ENCODE measurements at places on chromosomes 3 and 15. TPM values are rescaled to one million over a fixed set of nuclear protein-coding genes. Genes with fewer than 3 reads are reported as not detected.

GRCh38 chr3:159821110-159821509 lies 167.5 kb upstream of the IL12A start:
- no peak overlapping the region for H3K4me3 ChIP-seq
- no peaks in the 10 kb centered on the region for H3K4me1 ChIP-seq
- peaks cover 7% of the 10 kb centered on the region for H3K27me3 ChIP-seq
- no peak overlapping the region for H3K27ac ChIP-seq
- DNase-seq = no peak
- H3K36me3 ChIP-seq = no peaks in the 10 kb centered on the region

GRCh38 chr15:77021803-77022381 lies 27.0 kb downstream of the PSTPIP1 start:
- H3K27ac ChIP-seq = peak overlapping the region; percentile 100
- peak overlapping the region; percentile 97 for H3K4me3 ChIP-seq
- H3K4me1 ChIP-seq = peaks cover 77% of the 10 kb centered on the region
- DNase-seq = no peak

DNA sequence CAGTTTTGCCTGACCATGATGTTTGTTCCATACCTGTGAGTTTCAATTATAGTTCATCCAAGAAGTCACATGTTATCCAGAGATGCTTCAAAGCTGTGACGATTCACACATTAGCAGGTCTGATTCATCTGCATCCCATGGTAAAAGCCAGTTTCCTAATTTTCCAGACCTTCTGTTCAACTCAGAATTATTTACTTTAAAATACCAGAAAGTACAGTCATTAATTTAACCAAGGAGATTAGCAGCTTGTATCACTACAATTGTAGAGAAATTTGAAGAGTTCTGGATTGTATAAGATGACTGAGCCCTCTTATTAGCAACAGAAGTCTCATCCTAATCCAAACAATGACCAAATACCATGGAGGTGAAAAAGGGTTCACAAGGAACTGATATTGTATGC lies 76.1 kb upstream of the THBS1 start:
- no peak overlapping the region for H3K27ac ChIP-seq
- no peaks in the 10 kb centered on the region for H3K36me3 ChIP-seq
- no peak overlapping the region for H3K4me3 ChIP-seq
- peaks cover 3% of the 10 kb centered on the region for H3K4me1 ChIP-seq

DNA sequence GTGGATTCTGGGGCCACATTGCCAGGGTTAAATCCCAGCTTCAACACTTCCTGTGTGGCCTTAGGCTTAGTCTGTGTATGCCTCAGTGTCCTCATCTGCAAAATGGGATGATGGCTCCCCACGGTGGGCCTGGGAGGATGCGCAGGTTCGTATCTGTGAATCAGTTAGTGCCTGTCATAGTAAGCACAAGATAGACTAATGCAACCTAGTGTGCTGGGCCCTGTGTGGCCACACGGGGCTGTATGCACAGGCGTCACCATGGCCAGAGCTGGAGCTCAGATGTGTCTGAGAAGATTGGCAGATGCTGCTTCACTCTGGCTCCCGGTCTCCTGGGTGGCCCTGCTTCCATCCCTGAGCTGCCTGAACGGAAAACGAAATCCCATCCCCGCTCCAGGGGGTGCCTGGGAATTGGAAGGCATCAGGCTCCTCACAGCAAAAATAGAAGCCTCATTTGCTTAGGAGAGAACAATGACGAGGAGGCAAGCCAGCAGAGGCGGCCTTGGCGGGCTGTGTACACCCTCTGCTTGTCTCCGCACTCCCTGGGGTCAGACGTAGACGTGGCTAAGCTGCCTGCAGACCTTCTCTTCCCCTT lies 103.6 kb downstream of the APBA2 start:
- no peaks in the 10 kb centered on the region for H3K36me3 ChIP-seq
- H3K27ac ChIP-seq = peak overlapping the region; percentile 28
- peaks cover 54% of the 10 kb centered on the region for H3K4me1 ChIP-seq
- no peaks in the 10 kb centered on the region for H3K27me3 ChIP-seq

DNA sequence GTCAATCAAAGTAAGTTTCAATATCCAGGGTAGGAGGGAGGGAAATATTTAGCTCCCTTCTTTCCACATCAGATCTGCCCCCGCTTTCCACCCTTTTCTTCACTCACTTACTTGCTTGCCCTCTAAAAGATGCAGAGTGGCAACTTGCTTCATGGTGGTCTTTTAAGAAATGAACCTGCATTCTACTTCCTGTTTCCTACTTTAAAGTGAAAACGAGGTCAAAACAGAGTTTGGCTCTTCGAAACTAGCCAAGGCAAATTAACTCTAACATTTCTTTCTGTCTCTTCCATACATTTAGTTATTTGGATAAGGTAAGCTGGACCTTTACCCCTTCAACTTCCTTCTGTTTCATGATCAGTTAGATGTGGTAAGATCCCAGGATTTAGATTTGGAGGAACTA lies 34.2 kb upstream of the PEX5L start:
- no peak overlapping the region for H3K27ac ChIP-seq
- no peaks in the 10 kb centered on the region for H3K36me3 ChIP-seq
- no peak for DNase-seq
- no peaks in the 10 kb centered on the region for H3K4me1 ChIP-seq

DNA sequence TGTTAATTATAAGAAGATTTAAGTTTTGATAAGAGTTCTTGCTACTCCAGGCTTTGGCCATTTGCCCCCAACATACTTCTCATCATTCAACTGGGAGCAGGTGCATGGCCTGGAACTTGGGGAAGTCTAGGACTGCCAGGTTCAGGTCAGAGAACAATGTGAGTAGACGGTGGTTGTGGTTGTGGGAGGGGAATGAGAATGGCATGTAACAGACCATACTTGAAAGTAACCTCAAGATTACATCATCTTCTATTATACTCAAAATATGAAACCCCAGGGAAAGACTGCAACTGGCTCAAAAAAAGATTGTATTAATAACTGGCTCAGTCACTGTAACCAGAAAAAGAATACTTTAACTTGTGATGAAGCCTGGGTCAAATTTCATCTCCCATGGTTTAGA lies 364.9 kb upstream of the DPPA4 start:
- no peaks in the 10 kb centered on the region for H3K4me1 ChIP-seq
- no peaks in the 10 kb centered on the region for H3K36me3 ChIP-seq
- H3K4me3 ChIP-seq = no peak overlapping the region
- DNase-seq = no peak
- H3K27ac ChIP-seq = no peak overlapping the region

GRCh38 chr15:70459312-70459711 lies 304.0 kb downstream of the UACA start:
- H3K4me3 ChIP-seq = no peak overlapping the region
- no peak for DNase-seq
- H3K27me3 ChIP-seq = peaks cover 46% of the 10 kb centered on the region
- peak overlapping the region; percentile 75 for H3K27ac ChIP-seq

GRCh38 chr3:133937756-133938601 lies 42.3 kb upstream of the RAB6B start:
- no peaks in the 10 kb centered on the region for H3K27me3 ChIP-seq
- no peaks in the 10 kb centered on the region for H3K36me3 ChIP-seq
- no peak overlapping the region for H3K4me3 ChIP-seq
- no peak overlapping the region for H3K27ac ChIP-seq
- DNase-seq = no peak

DNA sequence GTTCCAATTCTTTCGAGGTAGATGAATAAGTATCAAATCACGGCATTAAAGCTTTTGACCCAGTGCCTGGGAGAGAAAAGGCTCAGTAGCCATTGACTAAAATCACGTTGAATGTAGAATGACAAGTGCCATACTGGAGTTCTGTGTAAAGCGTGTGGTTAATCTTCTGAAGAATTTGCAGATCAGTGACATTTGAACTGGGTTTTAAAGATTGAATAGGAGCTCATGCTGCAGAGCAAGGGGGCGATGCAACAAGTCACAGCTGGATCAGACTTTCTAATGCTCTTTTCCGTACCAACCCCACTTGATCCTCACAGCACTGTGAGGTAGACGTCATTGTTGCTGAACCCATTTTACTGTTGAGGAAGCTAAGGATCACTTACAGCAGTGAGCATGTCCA lies 49.5 kb upstream of the TPM1 start:
- no peak overlapping the region for H3K27ac ChIP-seq
- H3K4me3 ChIP-seq = no peak overlapping the region
- no peaks in the 10 kb centered on the region for H3K4me1 ChIP-seq
- no peaks in the 10 kb centered on the region for H3K36me3 ChIP-seq
- peaks cover 9% of the 10 kb centered on the region for H3K27me3 ChIP-seq
- no peak for DNase-seq

DNA sequence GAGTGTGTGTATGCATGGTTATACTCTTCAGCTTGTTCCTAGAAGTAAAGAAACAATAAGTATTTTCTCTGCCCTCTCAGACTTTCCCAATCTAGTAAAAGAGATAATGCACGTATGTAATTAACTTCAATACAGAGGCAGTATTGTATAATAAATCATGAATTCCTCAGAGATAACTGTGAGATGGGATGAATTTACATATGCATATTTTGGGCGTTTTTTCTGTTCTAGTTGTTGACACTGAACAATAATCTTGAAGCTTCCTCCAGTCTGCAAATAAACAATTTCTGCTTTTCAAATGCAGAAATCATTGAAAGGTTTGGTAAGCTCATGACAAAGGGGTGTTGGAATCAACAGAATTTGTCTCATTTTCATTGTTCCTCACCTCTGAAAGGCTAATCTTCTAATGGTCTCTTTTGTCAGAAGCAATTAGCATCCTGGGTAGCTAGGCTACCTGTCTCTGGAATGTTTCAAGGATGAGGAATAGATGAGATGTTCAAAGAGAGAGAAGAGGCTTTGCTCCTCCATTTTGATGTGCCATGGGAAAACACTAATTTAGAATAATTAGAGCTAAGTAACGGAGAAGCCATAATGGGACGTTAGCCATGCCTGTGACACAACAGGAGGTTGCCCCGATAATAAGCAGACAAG lies 43.3 kb upstream of the SIAH2 start:
- H3K36me3 ChIP-seq = no peaks in the 10 kb centered on the region
- peaks cover 10% of the 10 kb centered on the region for H3K27me3 ChIP-seq
- no peak overlapping the region for H3K27ac ChIP-seq
- no peak for DNase-seq

DNA sequence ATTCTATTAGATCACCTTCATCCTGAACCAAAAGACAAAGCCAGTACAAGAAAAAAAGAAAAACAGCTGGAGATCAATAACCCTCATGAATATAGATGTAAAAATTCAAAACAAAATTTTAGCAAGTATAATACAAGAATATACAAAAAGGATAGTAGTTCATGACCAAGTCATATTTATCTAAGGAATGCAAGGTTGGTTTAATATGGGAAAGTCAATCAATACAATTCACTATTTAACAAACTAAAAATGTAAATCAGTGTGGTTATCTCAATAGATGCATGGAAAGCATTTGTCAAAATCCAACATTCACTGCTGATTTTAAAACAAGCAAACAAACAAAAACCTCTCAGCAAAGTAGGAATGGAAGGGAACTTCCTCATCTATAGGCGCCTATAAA lies 11.0 kb upstream of the GPR27 start:
- DNase-seq = no peak
- H3K4me1 ChIP-seq = no peaks in the 10 kb centered on the region
- no peak overlapping the region for H3K27ac ChIP-seq
- H3K36me3 ChIP-seq = peaks cover 21% of the 10 kb centered on the region
- H3K4me3 ChIP-seq = no peak overlapping the region

DNA sequence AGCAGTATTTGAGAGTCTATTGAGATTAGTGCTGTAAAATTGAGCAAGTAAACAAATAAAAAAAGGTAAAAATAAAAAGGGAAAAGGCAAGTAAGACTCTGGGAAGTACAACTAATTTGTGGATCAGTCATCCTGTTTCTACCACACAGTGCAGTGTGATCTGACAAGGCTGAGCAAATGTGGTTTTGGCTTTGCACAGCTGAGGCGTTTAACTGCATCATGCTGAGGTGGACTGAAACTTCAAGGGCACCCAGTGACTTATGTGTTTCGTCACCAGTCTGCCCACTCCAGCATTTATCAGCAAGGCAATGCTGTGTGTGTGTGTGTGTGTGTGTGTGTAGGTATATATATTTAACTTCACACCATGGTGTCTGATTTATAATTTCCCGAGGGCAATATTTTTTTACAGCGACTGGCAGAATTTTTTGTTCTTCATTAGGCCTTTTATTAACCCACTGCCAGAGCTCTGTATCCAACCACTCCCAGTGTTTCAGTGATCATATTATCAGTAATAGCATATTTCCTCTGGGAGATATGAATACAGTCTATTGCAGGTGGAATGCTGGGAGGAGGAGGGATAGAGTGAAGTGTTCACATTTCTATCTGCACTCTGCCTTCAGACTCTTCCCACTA lies 131.5 kb upstream of the SATB1 start:
- peak overlapping the region; percentile 66 for H3K4me3 ChIP-seq
- H3K27ac ChIP-seq = peak overlapping the region; percentile 96
- DNase-seq = peak; percentile 89
- H3K27me3 ChIP-seq = no peaks in the 10 kb centered on the region
- peaks cover 59% of the 10 kb centered on the region for H3K4me1 ChIP-seq
- peaks cover 20% of the 10 kb centered on the region for H3K36me3 ChIP-seq

DNA sequence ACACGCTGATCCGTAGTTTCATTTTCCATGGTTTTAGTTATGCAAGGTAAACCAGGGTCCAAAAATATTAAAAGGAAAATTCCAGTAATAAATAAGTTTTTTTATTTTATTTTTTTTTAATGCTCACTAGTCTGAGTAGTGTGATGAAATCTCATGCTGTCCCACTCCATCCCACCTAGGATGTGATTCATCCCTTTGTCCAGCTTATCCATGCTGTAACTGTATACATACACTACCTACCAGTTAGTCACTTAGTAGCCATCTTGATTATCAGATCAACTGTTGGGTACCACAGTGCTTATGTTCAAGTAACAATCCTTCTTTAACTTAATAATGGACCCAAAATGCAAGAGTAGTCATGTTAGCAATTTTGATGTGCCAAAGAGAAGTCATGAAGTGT lies 75.2 kb downstream of the ESYT3 start:
- DNase-seq = no peak
- no peak overlapping the region for H3K4me3 ChIP-seq
- no peaks in the 10 kb centered on the region for H3K36me3 ChIP-seq
- H3K27me3 ChIP-seq = no peaks in the 10 kb centered on the region
- H3K27ac ChIP-seq = no peak overlapping the region

GRCh38 chr3:50194903-50195500 lies 3.6 kb downstream of the GNAT1 start:
- peaks cover 12% of the 10 kb centered on the region for H3K27me3 ChIP-seq
- no peak for DNase-seq
- no peak overlapping the region for H3K27ac ChIP-seq
- H3K4me1 ChIP-seq = peaks cover 5% of the 10 kb centered on the region

- H3K4me1 ChIP-seq = peaks cover 8% of the 10 kb centered on the region
- DNase-seq = no peak
- H3K27ac ChIP-seq = no peak overlapping the region
- no peaks in the 10 kb centered on the region for H3K36me3 ChIP-seq
- no peaks in the 10 kb centered on the region for H3K27me3 ChIP-seq
Observed at GRCh38 chr3:195096053-195096452, 174.9 kb downstream of the XXYLT1 start.

GRCh38 chr3:167684388-167684993 lies 30.7 kb upstream of the WDR49 start:
- peak; percentile 68 for DNase-seq
- H3K36me3 ChIP-seq = peaks cover 25% of the 10 kb centered on the region
- H3K4me3 ChIP-seq = no peak overlapping the region
- H3K27me3 ChIP-seq = no peaks in the 10 kb centered on the region
- H3K27ac ChIP-seq = no peak overlapping the region

CLCN2 gene
- total RNA-seq = 10.5 TPM

IL17RD gene
- 0.28 TPM for total RNA-seq

SENP8 gene
- total RNA-seq = 1.6 TPM

SCG5 gene
- 3.8 TPM for total RNA-seq

UPK1B gene
- total RNA-seq = not detected

TM6SF1 gene
- 15.0 TPM for total RNA-seq

CCPG1 gene
- 36.9 TPM for total RNA-seq

All from natural killer cell treated with Interleukin-12 subunit alpha and Interleukin-12 subunit beta and Interleukin-15 and Interleukin-18, amount 100 ng/mL, for 72 hours (primary cell).